Brain microvascular endothelial cell (primary cell): ENCODE measurements at places on chromosomes 3 and 15.

- no peak for DNase-seq
Observed at GRCh38 chr3:39671600-39671999, 137.8 kb upstream of the MYRIP start.

DNA sequence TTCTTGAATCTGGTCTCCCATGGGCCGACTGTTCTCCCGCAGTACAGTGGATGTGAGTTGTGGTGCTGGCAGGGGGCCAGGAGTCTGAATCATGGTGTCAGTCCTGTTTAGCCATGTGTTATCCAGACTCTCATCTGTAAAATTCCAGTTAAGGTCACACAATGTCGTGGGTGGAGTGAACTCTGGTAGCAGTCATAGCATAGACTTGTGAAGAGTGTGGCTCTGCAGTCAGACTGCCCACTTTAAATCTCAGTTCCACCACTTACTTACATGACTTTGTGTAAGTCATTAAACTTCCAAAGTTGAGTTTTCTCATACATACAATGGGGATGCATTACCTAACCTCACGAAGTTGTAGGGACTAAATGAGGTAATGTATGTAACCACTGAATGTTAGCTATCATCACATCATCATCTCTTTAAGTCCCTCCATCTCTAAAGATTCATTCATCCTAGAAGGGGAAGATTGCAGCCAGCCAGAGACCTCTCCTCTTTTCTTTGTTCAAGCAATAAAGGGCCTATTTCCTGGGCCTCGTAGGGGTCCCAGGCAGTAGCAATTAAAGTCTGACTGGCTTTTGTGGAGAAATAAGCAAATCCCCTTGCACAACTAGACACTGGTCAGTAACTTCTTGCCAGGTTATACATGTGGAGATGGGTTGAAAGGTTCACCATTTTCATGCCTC lies 93.9 kb downstream of the PCCB start:
- DNase-seq: peak; percentile 99

- peak; percentile 69 for DNase-seq
Observed at GRCh38 chr3:148697306-148698189, at the start of gene AGTR1. Gene AGTR1 (plus strand): TSS chr3:148697903. CDS start chr3:148741036, 43,133 bp downstream.

DNA sequence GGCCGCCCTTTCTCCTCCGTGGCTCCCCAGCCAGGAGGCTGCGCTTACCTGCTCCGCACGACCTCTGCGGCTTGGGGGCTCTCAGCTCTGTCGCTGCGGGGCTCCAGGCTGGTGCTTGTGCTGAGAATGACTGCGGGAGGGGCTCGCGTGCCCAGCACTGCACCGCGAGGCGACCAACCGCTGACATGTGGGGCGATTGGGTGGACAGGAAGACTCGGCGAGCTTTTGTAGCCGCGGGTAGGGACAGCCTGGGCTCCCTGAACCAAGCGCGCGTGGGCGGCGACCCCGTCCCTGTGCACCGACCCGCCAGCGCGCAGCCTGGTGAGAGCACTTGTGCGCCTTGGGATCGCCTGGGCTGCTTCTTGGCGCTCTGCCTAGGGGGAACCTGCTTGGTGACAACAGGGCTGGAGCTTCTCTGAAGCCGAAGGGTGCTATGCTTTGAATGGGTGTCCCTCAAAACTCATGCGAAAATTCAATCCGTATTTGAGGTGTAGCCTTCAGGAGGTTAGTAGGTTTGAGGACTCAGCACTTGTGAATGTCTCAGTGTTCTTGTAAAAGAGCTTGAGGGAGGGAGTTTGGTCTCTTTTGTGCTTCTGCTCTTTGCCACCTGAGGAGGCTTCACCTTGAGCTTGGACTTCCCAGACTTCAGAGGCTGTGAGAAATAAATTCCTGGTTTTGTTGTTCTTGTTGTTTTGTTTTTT lies 50.4 kb downstream of the IL12A start:
- DNase-seq: no peak

GRCh38 chr3:64642327-64643151 lies 45.3 kb downstream of the ADAMTS9 start:
- no peak for DNase-seq

DNA sequence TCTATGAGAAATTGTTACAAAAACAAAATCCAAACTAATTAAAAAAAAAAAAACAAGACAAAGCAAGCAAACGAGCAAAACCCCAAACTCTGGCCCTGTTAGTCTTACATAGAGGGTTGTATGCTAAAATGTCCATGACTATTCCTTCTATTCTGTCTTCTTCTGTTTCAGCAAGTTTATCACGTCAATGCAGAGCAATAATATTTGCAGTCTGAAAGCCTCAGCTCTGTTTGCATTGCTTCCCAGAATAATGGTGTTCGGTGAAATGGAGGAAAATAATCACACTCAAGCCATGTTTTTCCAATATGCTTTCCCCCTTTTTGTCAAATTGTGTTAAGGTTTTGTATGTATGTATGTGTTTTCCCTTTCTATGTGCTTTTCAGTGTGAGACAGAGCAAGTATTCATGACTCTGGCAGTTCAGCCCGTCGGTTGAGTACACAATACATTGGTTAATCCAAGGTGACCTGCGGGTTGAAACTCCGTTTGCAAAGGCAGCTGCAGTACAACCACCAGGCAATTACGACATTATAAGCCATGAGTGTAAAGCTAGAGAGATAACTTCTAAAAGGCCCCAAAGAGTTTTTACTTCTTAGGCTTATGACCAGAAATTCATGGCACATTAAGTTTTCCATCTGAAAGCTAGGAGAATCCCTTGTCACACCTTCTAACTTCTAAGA lies 34.9 kb upstream of the MAGI1 start:
- DNase-seq: no peak

DNA sequence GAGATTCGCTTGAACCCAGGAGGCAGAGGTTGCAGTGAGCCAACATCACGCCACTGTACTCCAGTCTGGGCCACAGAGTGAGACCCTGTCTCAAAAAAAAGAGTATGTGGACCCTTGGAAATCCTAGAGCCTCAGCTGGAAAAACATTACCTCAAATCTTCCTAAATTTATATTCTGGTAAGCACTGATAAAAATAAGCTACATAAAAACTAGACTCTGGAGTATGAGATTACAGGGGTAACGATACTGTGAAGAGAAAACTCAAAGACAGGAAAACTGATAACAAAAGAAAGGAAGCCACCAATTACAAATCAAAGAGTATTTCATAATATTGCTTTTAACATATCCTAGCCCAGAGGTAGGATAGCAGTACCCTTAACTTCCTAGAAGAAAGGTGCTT lies 30.3 kb downstream of the SETD2 start:
- no peak for DNase-seq

GRCh38 chr15:44656298-44656697 lies 7.2 kb downstream of the SPG11 start:
- no peak for DNase-seq
